Activated CD8-positive, alpha-beta memory T cell treated with anti-CD3 and anti-CD28 coated beads, Interleukin-2, amount 10 ng/mL, durations not matched to agents 7 days and 5 days (primary cell): ENCODE measurements at places on chromosomes 4 and X. TPM values are rescaled to one million over a fixed set of nuclear protein-coding genes. Genes with fewer than 3 reads are reported as not detected.
A peak's percentile ranks its signal among the peaks of the same experiment; 100 is the strongest.

- DNase-seq: no peak
- H3K4me3 ChIP-seq: no peak overlapping the region
- no peaks in the 10 kb centered on the region for H3K36me3 ChIP-seq
- H3K4me1 ChIP-seq: no peaks in the 10 kb centered on the region
- H3K27me3 ChIP-seq: no peaks in the 10 kb centered on the region
Observed at GRCh38 chr4:61918987-61919386, 718.9 kb downstream of the ADGRL3 start.

DNA sequence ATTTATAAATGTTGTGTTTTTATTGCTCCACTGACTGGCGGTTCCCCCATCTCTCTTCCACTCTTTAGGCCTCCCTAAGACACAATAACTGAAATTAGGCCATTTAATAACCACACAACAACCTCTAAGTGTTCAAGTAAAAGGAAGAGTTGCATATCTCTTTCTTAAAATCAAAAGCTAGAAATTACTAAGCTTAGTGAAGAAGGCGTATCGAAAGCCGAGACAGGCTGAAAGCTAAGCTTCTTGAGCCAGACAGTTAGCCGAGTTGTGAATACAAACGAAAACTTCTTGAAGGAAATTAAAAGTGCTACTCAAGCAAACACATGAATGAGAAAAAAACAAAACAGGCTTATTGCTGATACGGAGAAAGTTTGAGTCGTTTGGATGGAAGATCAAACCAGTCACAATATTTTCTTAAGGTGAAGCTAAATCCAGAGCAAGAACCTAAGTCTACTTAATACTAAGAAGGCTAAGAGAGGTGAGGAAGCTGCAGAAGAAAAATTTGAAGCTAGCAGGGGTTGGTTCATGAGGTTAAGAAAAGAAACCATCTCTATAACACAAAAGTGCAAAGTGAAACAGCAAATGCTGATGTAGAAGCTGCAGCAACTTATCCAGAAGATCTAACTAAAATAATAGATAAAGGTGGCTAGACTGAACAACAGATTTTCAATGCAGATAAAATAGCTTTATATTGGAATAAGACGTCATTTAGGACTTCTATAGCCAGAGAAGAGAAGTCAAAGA lies 194.0 kb upstream of the TTC29 start:
- no peak overlapping the region for H3K27ac ChIP-seq
- no peak overlapping the region for H3K4me3 ChIP-seq
- H3K36me3 ChIP-seq: no peaks in the 10 kb centered on the region
- no peak for DNase-seq

GRCh38 chrX:149494844-149495565 lies 10.1 kb downstream of the IDS start:
- peaks cover 8% of the 10 kb centered on the region for H3K4me1 ChIP-seq
- H3K27me3 ChIP-seq: no peaks in the 10 kb centered on the region
- H3K36me3 ChIP-seq: peaks cover 40% of the 10 kb centered on the region
- no peak overlapping the region for H3K4me3 ChIP-seq
- DNase-seq: no peak
- H3K27ac ChIP-seq: no peak overlapping the region

- H3K27ac ChIP-seq: no peak overlapping the region
- no peaks in the 10 kb centered on the region for H3K4me1 ChIP-seq
- DNase-seq: no peak
- no peaks in the 10 kb centered on the region for H3K27me3 ChIP-seq
- H3K36me3 ChIP-seq: peaks cover 3% of the 10 kb centered on the region
Observed at GRCh38 chr4:4720646-4721045, 138.8 kb upstream of the MSX1 start.

- H3K27me3 ChIP-seq: peaks cover 3% of the 10 kb centered on the region
- H3K4me3 ChIP-seq: no peak overlapping the region
- H3K36me3 ChIP-seq: no peaks in the 10 kb centered on the region
- no peaks in the 10 kb centered on the region for H3K4me1 ChIP-seq
Observed at GRCh38 chr4:151133311-151133710, 33.9 kb downstream of the RPS3A start.

GRCh38 chr4:114180481-114180880 lies 201.0 kb upstream of the ARSJ start:
- no peak overlapping the region for H3K27ac ChIP-seq
- H3K36me3 ChIP-seq: peaks cover 1% of the 10 kb centered on the region
- no peak overlapping the region for H3K4me3 ChIP-seq
- no peaks in the 10 kb centered on the region for H3K4me1 ChIP-seq

DNA sequence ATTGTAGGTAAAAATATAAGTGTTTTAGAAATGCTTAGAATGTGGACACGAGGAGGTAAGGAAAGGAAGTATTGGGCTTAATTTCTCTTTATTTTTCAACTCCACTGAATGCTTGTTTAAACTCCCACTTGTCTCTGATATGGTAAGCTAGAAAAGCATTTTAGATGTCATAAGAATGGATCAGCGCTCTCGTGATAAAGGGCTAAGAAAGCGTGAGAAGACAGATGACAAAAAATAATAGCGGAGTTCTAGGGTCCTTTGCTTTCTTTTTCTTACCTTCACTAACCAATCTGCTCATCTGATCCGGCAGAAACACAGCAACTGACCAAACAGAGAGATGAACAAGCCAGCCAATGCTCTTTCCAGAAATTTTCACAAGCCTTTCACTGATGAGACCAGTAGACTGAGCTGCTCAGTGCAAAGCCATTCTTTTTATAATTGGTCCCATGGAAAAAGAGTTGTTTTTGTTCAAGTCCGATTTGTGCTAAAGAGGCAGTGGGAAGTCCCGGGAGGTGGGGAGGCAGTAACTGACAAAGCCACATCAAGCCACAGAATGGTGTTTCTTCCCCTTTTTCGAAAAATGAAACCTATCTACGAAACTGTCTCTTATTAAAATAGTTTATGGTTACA lies at the start of gene TASL:
Gene TASL (minus strand): TSS at position 405 of the 630 bp plus-strand sequence. CDS start 17,411 bp downstream, outside the sequence.
- peak within 1 kb of the TSS; percentile 93 for H3K27ac ChIP-seq
- DNase-seq: peak; percentile 61
- H3K4me1 ChIP-seq: peaks cover 22% of the 10 kb centered on the region

DNA sequence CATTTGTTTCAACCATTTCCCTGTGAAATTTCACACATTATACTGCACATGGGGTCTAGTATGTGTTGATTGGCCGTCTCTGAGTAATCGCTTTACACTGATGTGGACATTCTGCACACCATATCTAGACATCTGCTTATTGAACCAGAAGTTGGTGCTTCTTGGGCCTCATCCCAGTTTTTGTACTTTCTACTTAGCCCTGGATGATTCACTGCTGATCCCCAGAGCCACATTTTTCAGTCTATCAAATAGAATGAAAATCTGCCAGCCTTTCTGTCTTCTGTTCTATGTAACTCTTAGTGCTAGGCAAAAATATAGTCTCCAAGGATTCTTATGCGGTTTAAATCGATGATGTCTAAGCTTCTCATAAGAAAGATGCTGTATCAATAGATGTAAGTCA lies 40.5 kb upstream of the RELL1 start:
- H3K27me3 ChIP-seq: no peaks in the 10 kb centered on the region
- H3K4me3 ChIP-seq: no peak overlapping the region
- H3K4me1 ChIP-seq: peaks cover 21% of the 10 kb centered on the region
- no peak overlapping the region for H3K27ac ChIP-seq

DNA sequence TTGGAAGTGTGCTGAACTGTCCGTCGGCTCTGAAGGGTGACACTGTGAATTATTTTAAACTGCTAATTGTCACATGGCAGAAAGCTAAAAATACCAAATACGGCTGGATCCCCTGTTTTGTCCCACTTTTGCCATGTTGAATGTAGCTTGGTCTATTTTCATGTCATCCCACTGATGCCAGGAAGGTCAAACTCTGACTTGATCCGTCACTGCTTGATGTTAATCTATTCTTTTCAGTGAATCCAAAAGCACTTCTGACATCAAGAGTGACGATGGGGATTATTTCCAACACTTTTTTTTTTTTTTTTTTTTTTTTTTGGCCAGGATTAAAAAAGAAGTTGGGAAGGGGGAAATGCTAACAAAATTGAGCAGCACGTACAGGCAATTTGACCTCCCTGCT lies 734.6 kb upstream of the TENM3 start:
- DNase-seq: no peak
- no peak overlapping the region for H3K4me3 ChIP-seq
- no peaks in the 10 kb centered on the region for H3K27me3 ChIP-seq
- H3K27ac ChIP-seq: no peak overlapping the region

DNA sequence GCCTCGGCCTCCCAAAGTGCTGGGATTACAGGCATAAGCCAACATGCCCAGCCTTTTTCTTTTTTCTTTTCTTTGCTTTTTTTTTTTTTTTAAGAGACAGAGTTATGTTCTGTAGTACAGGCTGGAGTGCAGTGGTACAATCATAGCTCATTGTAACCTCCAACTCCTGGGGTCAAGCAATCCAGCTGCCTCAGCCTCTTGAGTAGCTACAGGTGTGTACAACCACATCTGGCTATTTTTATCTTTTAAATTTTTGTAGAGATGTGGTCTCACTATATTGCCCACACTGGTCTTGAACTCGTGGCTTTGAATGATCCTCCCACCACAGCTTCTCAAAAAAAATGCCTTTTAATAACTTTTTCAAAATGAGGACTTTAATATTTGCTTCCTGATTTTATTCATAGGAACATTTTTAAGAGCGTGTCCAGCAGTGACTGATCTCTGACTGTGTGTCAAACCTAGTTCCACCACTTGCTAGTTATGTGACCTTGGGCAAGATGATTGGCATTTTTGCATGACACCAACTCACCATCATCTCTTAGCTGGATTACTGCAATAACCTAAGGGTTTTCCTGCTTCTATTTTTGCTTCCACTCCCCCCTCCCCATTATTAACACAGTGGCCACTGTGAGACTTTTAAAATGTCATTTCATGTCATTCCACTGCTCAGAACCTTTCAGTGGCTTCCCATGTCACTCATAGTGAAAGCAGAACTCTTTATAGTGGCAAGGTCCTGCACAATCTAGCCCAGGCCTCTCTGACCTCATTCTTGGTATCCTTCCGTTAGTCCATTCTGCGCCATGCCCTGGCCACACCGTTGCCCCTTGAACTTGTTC lies 4.5 kb upstream of the TNIP3 start:
- no peak overlapping the region for H3K4me3 ChIP-seq
- peak overlapping the region; percentile 40 for H3K27ac ChIP-seq
- no peak for DNase-seq
- H3K4me1 ChIP-seq: peaks cover 38% of the 10 kb centered on the region

DNA sequence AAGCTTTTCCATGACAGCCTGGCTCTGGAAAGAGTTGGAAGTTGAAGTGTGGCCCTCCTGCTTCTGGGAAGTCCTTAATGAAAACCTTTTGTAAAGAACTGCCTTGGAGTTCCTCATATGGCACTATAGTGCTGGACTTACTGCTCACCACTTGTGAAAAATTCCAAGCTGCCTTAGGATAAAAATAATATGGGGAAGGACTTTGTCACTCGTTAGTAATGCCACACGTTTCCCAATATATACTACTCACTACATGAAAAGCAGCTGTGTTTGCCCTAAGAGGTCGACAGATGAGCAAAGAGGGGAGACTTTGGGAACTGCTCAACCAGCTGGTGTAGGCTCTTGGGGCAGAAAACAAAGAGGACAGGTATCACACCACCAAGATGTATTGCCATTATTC lies 11.7 kb downstream of the OPHN1 start:
- no peaks in the 10 kb centered on the region for H3K4me1 ChIP-seq
- H3K36me3 ChIP-seq: no peaks in the 10 kb centered on the region
- H3K4me3 ChIP-seq: no peak overlapping the region
- H3K27me3 ChIP-seq: peaks cover 4% of the 10 kb centered on the region

GRCh38 chr4:22435652-22436051 lies 80.2 kb downstream of the ADGRA3 start:
- no peak overlapping the region for H3K27ac ChIP-seq
- no peak for DNase-seq
- H3K36me3 ChIP-seq: no peaks in the 10 kb centered on the region
- H3K27me3 ChIP-seq: no peaks in the 10 kb centered on the region

Gene RBM3
- 183 TPM for total RNA-seq

Gene SYP
- total RNA-seq: 1.9 TPM
